ENCODE measurements at places on chromosomes 5 and 9.

GRCh38 chr9:127739614-127740330 lies 4.7 kb upstream of the TOR2A start:
- no peak for DNase-seq

DNA sequence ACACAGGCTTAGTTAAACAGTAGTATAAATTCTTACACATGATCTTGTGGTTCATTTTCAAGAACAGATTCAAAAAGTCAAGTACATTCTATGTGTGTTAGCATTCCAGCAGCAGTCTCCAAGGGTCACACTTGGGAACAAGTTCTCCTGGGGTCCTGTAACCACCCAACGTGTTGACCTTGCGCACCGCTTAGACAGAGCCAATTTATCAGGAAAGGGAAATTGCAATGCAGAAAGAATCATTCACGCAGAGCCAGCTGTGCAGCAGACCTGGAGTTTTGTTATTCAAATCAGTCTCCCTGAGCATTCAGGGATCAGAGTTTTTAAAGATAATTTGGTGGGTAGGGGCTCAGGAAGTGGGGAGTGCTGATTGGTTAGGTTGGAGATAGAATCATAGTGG lies 8.5 kb upstream of the RXFP3 start:
- DNase-seq = no peak

GRCh38 chr5:129077433-129078075 lies 17.0 kb upstream of the ISOC1 start:
- DNase-seq = no peak

GRCh38 chr5:174616036-174616435 lies 108.3 kb upstream of the MSX2 start:
- no peak for DNase-seq

GRCh38 chr5:68015381-68016302 lies 199.9 kb upstream of the PIK3R1 start:
- DNase-seq = no peak
